Activated CD8-positive, alpha-beta T cell treated with anti-CD3 and anti-CD28 coated beads, Interleukin-2, amount 10 ng/mL, durations not matched to agents 7 days and 5 days (primary cell): ENCODE measurements at places on chromosomes 2 and 18.
A peak's percentile ranks its signal among the peaks of the same experiment; 100 is the strongest.

GRCh38 chr18:9906481-9906880 is 7.3 kb upstream of the VAPA start:
- no peak for DNase-seq

DNA sequence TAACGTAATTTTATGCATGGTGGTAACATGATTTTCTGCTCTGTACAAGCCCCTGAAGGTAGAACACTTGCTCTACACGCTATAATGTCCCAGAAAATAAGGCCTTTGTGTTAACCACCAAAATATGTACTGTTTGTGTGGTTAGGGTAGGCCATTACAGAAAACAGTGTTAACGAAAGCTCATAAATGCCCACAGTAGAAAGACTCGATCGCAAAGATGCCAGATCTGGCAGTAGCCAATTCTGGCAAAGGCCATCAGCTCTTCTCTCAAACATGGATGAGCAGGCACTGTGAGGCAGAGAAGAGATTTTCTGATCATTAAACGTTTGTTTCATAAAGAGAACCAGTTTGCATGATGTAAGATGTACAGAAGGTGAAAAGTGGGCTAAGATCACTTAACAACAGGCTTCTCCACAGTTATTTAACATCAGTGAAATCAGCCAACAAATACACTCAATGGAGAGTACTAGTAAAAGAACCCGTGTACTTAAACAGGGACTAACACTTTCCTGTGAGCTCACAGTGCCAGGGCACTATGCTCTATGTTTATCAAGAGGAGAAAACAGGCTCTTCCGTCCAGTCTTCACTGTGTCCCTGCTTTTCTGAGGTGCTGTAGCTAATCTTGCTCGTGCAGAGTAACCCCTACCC is 80.3 kb downstream of the SPRED2 start:
- no peak for DNase-seq

GRCh38 chr2:29000481-29000880 is 19.4 kb downstream of the TOGARAM2 start:
- peak; percentile 64 for DNase-seq

- no peak for DNase-seq
Observed at GRCh38 chr18:51687845-51688585, 490.5 kb upstream of the MEX3C start.

- DNase-seq: no peak
Observed at GRCh38 chr18:9140381-9140780, 3.8 kb downstream of the ANKRD12 start.

GRCh38 chr2:168340931-168341330 is 93.5 kb upstream of the STK39 start:
- no peak for DNase-seq
